ENCODE measurements at places on chromosomes 3 and 15.
A peak's percentile ranks its signal among the peaks of the same experiment; 100 is the strongest.

- DNase-seq: no peak
Observed at GRCh38 chr3:162171970-162172369, 675.4 kb downstream of the OTOL1 start.

- no peak for DNase-seq
Observed at GRCh38 chr3:180184816-180185215, 148.1 kb upstream of the PEX5L start.

- no peak for DNase-seq
Observed at GRCh38 chr15:60371175-60372051, 26.4 kb downstream of the ANXA2 start.

DNA sequence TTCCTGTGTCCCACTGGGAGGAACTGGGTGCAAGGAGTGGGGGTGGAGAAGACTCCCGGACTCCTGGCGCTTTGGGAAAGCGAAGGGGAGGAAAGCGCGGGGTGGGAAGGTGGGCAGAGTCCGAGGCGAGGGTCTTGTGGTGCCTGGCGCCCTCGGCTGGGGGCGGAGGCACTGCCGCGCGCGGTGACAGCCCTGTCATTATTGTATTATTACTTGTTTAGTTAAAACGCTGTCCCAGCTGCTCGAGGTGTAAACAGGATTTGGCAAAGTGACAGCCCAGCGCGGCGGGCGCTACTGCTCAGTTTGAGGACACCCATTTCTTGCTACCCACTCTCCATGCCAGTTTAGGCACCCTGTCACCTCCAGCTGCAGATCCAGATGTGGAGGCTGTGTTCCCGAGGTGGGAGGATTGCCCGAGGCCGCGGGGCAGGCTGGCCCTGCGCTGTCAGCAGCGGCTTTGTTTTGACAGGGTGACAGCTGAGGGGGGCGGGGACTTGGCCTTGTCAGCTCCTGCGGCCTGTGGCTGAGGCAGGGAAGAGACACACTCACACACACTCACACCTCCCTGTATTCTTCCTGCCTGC, 1.0 kb downstream of the KAT2B start:
- peak; percentile 76 for DNase-seq

DNA sequence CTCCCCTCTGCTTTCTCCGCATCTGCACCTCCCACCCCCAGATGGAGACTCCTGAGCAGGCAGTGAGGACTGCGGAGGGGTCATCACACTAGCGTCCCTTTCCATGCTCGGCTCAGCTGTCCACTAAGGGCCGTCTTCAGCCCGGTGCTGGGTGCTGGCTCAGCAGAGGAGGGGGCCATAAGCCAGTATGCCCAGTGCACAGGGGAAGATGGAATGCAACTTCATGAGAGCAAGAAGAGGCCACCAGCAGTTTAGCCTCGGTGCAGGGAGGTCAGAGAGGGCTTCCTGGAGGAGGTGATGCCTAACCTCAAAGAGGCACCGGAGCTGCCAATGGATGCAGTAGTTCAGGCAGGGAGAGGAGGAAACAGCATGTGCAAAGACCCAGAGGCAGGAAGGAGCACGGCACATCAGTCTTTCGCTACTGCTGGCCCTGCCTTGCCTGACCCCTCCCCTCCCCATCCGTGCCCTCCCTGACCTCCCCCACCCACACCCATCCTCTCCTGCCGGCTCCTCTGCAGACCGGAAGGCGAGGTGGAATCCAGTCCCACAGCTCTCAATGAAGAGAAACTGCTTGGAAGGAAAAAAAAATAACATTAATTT, 15.2 kb upstream of the PLXND1 start:
- no peak for DNase-seq

GRCh38 chr3:124360563-124360962, 368.6 kb upstream of the ROPN1 start:
- no peak for DNase-seq

GRCh38 chr3:53630547-53630946, 136.1 kb downstream of the CACNA1D start:
- DNase-seq: no peak

DNA sequence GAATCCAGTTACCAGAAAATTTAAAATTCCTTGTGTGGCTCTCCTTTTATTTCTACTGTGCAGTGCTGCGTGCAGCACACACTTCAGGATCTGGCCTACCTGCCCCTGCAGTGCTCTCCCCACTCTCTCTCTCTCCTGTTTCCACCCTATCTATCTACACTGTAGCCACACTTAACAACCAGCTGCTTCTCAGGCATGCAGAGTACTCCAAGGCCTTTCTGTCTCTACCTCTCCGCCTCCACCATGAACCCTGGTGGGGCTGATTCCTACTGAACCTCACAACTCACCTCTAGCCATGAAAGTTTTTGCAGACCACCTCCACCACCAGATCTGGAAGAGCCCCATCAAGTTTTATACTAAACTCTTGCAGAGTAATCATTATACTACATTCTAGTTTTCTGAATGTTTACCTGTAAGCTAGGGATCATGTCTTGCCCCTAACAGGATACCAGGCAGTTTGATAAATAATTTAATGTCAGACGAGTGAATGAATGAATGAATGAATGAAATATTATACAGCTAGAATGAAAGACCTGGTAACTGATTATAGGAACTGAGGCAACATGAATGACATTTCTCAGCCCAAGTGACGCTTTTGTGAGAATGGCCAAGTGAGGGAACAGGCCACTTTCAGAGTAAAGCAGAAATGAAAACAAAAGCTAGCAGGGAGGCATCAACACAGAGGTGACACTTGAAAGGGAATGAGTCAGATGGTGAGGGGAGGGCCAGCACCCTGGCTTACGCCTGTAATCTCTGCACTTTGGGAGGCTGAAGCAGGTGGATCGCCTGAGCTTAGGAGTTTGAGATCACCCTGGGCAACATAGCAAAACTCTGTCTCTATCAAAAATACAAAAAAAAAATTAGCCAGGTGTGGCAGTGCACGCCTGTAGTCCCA, 363.5 kb downstream of the FOXP1 start:
- DNase-seq: no peak

GRCh38 chr15:91780387-91780786, 73.1 kb upstream of the SLCO3A1 start:
- no peak for DNase-seq

DNA sequence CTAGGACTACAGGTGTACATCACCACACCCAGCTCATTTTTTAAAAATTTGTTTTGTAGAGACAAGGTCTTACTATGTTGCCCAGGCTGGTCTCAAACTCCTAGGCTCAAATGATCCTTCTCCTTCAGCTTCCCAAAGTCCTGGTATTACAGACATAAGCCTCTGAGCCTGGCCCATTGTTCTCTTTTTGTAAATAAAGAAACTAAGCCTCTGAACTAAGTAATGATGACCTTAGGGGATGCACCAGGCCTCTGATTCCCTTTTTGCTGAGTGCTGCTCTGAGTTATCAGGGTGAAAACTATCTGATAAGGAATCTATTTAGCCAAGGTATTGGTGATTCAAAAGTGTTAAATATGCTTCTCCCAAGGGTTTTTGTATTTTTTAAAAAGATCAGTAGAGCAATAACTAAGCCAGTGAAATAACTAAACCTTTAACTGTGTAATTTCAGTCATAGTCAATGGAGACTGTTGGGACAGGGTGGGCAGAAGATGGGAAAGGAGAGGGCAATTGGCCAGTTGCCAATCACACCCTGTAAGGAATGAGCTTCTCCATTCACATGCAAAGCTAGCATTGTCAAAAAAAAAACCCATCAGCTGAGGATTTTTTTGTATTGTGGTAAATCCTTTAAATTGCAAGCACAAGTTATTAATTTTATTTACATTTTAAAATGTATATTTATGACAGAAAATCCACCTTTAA, 194.8 kb upstream of the PFN2 start:
- no peak for DNase-seq

- no peak for DNase-seq
Observed at GRCh38 chr15:100022806-100023205, 289.6 kb upstream of the LYSMD4 start.

GRCh38 chr15:67444100-67444499, 76.8 kb upstream of the C15orf61 start:
- no peak for DNase-seq

DNA sequence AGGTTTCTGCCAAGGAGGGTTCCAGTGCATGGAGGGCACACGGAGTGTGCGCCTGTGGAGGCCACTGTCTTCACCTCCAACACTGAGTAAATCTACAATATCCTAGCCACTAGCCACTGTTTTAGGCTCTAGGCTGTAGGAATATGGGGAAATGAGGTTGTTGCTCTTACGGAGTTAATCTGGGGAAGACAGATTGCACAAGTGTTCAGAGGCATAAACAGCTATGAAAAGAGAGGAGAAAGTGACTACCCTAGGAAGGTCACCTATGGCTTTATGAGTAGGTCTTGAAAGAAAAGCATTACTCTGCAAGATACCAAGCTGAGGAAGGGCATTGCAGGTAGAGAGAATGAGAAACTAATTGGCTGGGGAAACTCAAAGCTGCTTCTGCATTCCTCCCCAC, 85.7 kb downstream of the CYP19A1 start:
- no peak for DNase-seq

GRCh38 chr3:178310949-178311348, 225.3 kb upstream of the KCNMB2 start:
- no peak for DNase-seq

GRCh38 chr3:177495566-177495965, 298.3 kb upstream of the TBL1XR1 start:
- DNase-seq: no peak

GRCh38 chr15:73965758-73966113, 26.4 kb downstream of the STOML1 start:
- DNase-seq: no peak

DNA sequence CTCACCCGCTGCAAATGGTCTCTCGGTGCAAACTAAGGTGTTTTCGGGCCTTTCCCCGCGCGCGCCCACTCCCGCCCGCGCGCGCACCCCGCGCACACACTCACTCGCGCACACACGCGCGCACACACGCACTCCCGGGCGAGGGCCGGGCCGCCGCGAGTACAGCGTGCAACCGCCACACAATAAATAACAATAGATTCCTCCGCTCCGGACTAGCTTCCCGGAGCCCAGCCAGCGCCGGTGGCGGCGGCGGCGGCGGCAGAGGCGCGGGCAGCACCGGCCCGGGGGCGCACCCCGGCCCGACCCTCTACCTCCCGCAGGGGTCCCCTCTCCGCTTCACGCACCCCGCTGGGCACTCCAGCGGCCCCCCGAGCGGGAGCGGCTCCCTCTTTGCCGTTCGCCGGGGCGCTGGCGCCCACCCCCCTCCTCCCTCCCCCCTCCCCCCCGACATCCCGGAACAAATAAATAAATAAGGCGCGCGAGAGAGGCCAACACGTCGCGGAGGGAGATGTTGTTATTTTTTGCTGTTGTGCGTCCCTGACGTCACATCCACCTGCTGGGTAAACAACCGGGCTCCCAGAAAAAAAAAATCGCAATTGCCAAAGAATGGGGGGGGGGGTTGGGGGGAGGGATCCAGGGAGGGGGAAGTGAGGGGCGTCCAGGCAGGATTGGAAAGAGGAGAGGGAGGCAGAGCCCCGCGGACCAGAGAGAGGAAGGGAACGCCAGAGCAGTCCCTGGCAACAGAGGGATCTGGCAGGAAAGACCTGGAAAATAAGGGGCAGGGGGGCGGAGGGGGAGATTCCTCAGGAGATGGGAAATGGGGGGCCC, at the start of gene FOXP1:
Gene FOXP1, minus strand, starts transcription at position 163 of the 828 bp plus-strand sequence. CDS start 385,347 bp downstream, outside the sequence.
- DNase-seq: peak; percentile 82

- no peak for DNase-seq
Observed at GRCh38 chr3:10669490-10670048, 146.5 kb upstream of the SLC6A11 start.

DNA sequence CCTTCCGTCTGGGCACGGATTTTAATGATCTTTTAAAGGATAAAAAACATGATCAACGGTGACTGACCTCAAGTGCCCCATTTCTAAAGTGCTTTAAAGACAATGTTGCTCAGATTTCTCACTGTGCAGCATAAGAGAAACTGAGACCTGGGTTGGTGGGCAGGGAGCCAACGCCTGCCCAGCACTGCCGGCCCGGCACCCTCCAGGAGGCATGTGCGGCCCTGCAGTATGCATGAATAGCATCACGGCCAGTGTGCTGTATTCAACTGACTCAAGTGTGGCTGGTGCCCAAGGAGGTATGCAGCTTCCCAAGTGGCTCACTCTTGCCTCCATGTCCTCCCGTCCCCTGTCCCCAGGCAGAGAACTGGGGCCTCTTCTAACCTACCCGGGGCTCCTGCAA, 30.3 kb downstream of the SEC61A1 start:
- DNase-seq: no peak

DNA sequence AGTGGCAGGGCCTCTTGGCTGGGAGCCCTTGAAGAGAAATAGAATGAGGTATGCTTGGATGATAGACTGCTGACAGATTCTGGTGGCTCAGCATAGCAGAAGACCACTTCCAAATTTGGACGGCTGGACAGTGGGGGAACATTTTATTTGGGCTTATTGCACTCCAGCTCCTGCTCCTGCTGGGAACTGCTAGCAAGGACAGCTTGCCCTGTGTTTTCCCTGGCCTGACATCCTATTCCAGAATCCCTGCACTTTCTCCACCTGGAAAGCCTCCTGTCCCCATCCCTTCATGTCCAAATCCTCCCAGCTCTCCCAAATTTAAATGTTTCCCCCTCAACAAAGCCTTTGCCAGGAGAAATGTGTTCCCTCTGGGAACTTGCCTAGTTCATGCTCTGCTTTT, 9.8 kb upstream of the COLQ start:
- no peak for DNase-seq

GRCh38 chr15:51074926-51075325, 19.8 kb downstream of the TNFAIP8L3 start:
- DNase-seq: no peak

GRCh38 chr15:51094606-51095569, at the start of gene TNFAIP8L3:
TNFAIP8L3 (minus strand) TSS chr15:51094906; CDS start chr15:51094595, 311 bp downstream.
- DNase-seq: no peak

DNA sequence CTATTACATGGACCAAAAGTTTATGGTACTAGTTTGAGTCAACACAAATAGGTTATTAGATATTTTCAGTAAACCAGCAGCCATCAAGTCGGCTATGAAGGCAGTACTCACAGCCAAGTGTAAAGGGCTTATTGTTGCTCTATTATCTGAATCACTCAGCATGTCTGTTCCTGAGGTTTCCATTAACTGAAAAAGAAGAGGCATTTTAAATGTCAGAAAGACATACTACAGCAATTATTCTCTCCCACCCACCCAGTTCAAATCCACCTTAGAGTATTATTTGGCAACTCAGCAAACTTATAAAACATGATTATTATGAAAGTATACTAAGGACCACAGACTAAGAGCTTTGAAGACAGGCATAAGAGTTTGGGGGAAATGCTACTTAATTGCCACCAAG, 93.1 kb downstream of the BTD start:
- DNase-seq: no peak

- DNase-seq: no peak
Observed at GRCh38 chr3:114176487-114176886, 2.4 kb downstream of the DRD3 start.

DNA sequence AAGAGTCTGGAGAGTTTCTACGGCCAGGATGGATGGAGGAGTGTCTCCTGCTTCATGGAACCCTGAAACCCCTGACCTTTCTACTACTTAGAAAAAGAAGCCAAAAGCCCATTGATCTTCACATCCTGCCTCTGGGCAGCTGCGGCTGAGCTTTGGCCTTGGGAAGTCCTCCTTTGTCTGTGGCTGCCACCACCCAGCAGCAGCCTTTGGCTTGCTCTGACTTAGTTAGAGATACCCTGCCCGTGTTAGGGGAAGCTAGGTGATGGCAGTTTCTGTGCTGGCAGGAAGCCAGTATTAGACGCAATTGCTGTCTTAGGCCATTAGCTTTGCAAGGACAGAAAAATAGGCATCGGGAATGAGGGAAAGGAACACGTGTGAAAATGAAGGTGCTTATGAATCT, 18.8 kb downstream of the APH1B start:
- no peak for DNase-seq

All from CD4-positive, alpha-beta T cell treated with Interleukin-15 for 1 hour (primary cell).